ENCODE measurements at places on chromosomes 5 and 9.
A peak's percentile ranks its signal among the peaks of the same experiment; 100 is the strongest.

- no peak for DNase-seq
Observed at GRCh38 chr5:180602481-180603075, 11.3 kb upstream of the SCGB3A1 start.

DNA sequence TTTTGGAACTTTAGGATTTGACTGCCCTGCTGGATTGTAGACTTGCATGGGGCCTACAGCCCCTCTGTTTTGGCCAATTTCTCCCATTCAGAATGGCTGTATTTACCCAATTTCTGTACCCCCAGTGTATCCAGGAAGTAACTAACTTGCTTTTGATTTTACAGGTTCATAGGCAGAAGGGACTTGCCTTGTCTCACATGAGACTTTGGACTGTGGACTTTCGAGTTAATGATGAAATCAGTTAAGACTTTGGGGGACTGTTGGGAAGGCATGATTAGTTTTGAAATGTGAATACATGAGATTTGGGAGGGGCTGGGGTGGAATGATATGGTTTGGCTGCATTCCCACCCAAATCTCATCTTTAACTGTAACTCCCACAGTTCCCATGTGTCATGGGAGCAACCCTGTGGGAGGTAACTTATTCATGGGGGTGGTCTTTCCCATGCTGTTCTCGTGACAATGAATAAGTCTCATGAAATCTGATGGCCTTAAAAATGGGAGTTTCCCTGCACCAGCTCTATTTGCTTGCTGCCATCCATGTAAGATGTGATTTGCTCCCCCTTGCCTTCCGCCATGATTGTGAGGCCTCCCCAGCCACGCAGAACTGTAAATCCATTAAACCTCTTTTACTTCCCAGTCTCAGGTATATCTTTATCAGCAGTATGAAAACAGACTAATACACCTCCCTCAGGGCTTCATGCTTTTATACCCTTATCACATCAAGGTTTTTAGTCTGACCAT is 206.6 kb downstream of the DENND1A start:
- DNase-seq = no peak

DNA sequence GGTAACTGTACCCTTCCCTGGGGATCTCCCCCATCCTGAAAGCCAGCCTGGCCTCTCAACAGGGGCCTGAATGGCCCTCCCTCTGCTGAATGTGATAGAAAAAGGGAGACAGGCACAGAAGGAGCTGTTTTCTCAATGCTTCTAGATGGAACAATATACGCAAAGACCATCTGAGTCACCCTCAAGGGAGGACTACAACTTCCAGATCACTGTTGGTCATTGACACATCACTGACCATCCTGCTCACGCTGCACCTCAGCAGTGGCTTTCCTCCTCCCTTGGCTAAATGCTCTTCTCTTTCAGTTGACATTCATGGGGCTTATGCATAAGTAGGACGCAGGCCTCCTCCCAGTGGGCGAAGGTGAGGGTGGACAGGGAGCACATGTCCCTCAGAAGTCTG is 112.2 kb upstream of the SHB start:
- no peak for DNase-seq

- DNase-seq = no peak
Observed at GRCh38 chr5:8961219-8961618, 584.7 kb downstream of the SEMA5A start.

DNA sequence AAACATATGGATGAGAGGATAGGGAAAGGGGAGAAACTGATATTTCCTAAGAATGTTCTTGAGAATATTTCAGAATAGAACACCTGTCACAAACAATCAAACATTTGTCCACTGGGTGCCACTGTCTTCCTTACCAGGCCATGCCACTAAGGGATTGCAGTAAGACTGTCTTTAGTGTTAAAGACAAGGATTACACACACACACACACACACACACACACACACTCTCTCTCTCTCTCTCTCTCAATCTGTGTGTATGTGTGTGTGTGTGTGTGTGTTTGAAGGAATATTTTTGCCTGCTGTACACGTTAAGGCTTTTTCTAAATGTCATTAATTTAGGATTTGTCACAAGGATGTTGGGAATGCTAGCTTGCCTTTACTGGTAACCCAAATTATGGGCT is 54.4 kb downstream of the CCDC192 start:
- no peak for DNase-seq

GRCh38 chr5:141567513-141568117 is 51.2 kb downstream of the DIAPH1 start:
- no peak for DNase-seq

DNA sequence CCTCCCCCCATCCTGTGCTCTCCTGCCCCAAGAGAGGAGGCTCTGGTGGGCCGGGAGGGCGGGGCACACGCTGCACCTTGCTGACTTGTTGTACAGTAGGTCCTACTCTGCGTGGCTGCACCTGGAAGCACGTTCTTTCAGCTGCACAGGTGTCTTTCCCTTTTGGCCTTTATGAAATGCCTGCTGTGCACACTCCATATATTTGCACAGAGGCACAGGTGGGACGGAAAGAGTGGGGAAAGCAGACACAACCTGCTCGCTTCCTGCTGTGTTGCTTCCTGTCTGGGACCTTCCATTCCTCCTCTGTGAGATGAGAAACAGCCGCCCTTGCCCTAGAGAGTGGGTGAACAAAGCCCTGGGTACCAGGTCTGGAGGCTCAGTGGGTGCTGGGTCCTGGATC is 4.8 kb downstream of the USP20 start:
- DNase-seq = peak; percentile 69

DNA sequence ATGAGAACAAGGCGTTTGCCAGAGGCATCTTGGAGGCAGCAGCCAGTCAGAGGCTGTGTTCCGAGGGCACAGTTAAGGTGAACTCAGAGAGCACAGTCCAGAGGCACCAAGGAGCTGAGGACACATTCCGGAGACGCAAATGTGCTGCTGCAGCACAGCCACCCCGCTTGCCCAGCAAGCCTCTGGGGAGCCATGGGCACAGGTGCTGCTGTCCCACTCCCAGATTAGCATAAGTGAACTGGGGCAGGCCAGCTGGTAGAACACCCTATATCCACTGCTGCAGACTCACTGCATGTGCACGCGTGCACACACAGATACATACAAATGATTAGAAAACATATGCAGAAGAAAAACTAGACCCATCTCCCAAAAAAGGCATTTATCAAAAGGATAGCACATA is 164.5 kb downstream of the EBF1 start:
- no peak for DNase-seq

DNA sequence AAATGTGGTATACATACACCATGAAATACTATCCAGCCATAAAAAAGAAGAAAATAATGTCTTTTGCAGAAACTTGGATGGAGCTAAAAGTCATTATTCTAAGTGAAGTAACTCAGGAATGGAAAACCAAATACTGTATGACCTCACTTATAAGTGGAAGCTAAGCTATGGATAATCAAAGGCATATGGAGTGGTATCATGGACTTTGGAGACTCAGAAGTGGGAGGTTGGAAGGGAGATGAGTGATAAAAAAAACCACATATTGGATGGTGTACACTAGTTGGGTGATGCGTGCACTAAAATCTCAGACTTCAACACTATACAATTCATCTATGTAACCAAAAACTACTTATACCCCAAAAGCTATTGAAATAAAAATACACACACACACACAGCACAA is 24.5 kb downstream of the ADAMTS12 start:
- no peak for DNase-seq

DNA sequence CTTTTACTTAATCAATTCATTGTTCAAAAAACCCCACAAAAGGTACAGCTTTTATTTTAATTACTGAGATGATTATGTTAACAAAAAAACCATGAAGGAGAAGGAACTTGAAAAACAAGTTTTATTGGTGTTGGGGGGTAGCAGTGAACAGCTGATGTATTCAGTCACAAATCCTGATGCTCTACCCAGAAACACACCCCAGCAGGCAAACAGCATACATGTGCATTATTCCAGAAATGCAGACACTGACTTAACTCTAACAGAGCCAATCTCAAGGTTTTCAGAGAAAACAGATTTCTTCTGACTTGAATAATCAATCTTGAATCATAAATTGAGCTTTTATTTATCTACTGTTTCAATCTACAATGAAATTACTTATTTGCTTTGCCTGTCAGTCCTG is 175.2 kb downstream of the ZSWIM6 start:
- DNase-seq = no peak

GRCh38 chr5:133285583-133286021 is 233.8 kb downstream of the HSPA4 start:
- no peak for DNase-seq

DNA sequence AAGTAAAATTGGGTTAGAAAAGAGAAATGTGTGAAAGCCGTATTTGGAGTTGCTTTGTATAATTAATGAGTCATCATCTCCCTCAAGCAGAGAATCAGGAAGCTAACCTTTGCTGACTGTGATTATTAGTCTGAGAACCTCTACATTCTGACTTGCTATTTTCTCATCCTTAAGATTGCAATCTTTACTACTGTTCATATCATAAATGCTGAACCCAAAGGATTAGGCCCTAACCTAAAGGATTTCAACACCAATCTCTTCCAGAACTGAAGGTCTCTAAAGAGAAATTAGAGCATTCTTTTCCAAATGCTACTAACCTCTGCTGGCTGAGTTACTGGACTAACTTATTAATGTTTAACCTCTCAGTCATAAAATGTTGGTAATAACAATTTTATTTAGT is 538.1 kb upstream of the MEF2C start:
- no peak for DNase-seq

- DNase-seq = no peak
Observed at GRCh38 chr5:72101828-72102227, 5.4 kb upstream of the MAP1B start.

- DNase-seq = no peak
Observed at GRCh38 chr5:176578391-176578808, 29.3 kb downstream of the CDHR2 start.

DNA sequence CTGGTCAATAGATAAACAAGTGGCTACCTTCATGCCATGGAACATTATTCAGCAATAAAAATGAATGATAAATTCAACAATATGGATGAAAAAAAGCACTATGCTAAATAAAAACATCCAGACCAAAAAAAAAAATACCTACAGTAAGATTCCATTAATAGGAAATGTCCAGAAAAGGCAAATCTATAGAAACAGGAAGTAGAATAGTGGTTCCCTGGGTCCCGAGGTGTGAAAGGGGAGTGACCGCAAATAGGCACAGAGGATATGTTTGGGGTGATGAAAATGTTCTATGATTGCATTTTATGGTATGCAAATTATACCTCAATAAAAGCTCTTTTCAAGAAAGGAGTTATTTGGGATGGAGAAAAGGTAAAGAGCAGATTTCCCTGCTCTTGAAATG is 3.6 kb upstream of the GPR151 start:
- no peak for DNase-seq

DNA sequence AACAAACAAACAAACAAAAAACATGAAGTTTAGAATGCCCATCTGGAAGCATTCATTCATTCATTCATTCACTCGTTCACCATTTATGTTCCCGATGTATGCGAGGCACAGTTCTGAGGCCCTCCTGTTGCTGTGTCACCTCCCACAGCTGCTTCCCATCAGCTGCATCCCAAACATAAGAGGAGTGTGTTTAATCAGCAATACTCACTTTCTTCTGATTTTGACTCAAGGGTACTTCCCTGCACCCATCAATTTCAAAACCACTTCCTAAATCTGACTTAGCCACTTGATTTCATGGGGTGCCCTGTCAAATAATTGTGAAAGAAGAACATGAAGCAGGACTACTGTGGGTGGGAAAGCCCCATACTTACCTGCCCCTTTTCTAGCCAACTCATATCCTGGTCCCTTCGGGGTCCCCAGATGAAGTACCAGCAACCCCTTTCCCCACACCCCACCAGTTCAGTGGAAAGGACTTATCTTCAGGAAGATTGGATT is 128.0 kb upstream of the IL12B start:
- DNase-seq = no peak

- DNase-seq = no peak
Observed at GRCh38 chr5:136772491-136772890, 407.1 kb upstream of the TRPC7 start.

- DNase-seq = no peak
Observed at GRCh38 chr9:135586601-135587109, 25.1 kb downstream of the PAEP start.

DNA sequence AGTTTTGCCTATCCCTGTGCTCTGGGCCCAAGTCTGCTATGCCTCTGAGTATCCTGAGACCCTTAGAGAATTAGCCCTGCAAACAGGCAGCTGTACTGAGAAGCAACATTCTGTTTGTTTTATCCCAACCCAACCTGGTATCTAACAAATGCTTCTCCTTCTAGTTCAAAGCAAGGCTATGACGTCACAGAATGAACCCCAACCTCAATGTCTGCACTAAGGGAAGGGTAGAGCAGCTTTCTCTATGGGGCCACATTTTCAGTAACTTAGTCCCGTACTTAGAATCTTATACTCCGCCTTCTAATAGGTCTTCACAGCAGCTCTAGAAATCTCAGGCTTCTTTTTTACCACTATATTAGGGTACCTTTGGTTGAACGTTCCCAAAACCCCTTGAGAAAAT is 169.6 kb downstream of the TSSK1B start:
- no peak for DNase-seq

DNA sequence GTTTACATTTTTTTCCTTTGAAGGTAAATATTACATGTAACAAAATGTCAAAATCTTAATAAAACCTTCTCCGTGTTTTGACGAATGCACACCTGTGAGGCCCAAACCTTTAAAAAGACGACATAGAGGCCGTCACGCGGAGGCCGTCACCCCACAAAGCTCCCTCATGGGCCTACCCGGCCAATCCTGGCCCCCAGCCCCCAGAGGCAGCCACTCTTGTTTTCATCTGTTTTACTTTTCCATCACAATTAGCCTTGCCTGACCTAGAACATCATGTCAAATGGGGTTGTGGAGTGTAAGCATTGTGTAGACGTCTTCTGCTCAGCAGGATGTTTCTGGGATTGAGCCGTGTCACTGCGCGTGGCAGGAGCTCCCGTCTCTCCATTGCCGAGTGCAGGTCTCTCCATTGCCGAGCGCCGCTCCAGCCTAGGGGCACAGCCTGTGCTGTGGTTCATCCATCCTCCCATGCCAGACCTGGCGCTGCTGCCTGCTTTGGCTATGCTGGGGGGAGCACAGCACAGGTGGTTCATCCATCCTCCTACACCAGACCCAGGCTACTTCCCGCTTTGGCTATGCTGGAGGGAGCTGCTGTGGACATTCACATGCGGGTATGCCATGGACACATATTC is 52.2 kb upstream of the IRX4 start:
- no peak for DNase-seq

DNA sequence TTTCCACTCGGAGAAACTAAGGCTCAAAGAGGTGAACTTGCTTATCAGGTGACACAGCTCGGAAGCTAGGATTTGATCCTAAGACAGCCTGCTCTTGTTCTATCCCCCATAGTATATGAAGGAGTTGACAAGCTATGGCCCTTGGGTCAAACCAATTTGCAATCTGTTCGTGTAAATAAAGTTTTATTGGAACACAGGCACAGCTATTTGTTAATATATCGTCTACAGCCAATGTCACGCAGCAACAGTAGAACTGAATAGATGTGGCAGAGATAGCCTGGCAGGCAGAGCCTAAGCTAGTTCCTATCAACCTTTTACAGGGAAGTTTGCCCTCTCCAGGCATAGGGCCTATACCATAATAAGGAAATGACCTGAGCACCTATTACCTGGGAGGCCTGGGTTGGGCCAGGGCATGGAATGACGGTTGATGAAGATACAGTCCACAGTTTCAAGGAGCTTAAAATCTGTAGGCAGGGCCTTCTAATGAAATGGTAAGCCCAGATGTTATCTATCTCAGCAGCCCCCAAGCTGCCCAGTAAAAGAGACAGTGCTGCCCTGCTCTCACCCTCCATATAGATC is 179.0 kb downstream of the TTLL11 start:
- DNase-seq = no peak
